ENCODE measurements at places on chromosomes 12 and 14.
A peak's percentile ranks its signal among the peaks of the same experiment; 100 is the strongest.

DNA sequence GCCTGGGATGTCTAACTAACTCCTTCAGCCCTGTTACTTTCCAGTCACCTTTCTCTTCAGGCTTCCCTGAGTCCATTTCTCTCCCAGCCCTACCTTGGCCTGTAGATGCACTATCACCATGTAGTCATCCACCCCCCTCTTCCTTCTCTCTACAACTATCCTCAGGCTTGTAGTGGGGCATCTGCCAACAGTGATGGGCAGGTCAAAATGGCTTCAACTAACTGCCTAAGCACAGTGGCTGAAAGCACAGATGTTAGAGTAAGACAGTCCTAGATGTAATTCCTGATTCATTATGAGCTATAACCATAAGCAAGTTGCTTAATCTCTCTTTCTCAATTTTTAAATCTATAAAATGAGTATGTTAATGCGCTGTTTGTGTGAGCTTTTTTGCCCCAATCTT lies 133.6 kb upstream of the NAV3 start:
- no peak for DNase-seq

DNA sequence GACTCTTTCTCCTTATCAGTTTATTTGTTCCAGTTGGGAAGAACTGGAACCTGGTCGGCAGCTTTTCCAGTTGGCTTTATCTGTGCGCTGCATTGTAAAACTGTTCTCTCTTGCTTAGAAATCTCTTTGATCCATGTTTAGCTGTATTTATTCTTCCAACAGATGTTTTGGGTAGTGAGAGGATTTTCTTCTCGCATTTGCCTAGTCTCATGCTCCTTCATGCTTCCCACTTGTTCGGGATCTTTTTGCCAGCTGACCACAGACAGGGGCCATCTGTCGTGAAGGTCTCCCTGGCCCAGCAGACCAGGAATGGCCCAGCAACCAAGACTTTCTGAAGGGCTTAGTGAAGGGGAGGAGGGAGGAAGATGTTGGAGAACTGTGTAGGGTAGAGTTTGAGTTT lies 21.6 kb downstream of the NTF3 start:
- no peak for DNase-seq

DNA sequence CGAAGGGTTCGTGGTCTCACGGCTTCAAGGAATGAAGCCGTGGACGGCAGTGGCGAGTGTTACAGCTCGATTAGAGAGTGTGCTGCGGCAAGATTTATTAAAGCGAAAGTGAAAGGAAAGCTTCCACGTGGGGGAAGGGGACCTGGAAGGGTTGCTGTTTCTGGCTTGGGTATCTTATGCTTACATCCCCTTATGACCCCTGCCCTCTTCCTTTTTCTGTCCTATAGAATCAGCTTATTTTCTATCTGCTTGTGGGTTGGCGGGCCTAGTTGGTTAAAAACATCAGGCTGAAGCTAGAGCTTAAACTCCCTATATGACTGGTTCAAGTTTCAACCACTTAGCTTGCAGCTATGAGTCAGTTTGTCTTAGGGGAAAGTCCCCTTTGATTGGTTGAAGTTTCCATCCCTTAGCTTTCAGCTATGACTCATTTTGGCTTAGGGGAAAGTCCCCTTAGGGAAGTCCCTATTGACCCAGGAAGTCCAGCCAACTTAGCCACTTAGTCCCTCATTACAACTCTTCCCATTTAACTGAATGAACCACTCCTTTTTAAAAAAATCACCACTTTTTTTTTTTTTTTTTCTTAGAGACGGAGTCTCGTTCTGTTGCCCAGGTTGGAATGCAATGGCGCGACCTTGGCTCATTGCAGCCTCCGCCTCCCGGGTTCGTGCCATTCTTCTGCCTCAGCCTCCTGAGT lies 1494.7 kb upstream of the TMEM132C start:
- DNase-seq = peak; percentile 69

- no peak for DNase-seq
Observed at GRCh38 chr14:54301359-54301758, 95.4 kb upstream of the CDKN3 start.

- DNase-seq = no peak
Observed at GRCh38 chr12:2857576-2857975, 737 bp upstream of the TEX52 start.

- no peak for DNase-seq
Observed at GRCh38 chr14:100607611-100607956, 20.4 kb upstream of the BEGAIN start.

DNA sequence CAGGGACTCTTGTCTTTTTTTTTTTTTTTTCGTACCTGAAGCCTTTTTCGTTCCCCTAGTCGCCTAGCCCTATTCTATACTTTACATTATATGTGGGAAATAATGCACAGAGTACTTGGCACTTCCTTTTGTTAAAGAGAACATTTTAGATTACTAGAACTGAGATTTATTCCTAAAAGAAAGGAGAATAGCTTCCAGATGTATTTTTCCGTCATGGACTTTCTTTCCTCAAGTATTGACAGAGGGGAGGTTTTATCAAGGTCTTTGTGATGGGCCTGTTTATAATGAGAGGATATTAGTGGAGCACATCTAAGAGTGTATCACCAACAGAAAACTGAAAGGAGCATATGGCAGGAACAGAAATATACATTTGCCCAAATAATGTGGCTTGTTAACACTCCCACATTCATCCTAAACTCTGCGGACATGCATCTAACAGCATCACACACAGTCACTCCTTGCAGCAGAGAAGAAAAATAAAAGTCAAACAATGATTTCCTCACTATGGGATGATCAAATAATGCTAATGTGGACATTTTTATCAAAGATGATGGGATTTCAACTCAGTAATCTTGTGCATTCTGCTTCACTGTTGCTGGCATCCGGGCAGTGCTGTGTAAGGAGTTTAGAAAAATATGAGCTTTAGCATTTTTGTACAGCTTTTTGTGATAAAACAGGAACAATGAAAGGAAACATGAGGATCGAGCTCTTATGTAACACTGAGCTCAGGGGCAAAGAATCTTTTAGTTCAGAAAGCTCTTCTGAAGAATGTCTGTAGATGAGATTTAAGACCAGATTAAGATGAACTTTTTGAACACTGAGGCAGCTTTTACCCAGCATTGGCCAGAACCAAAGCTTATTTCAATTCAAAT lies 183.1 kb downstream of the EGLN3 start:
- no peak for DNase-seq

GRCh38 chr12:12985817-12986408 lies 14.2 kb downstream of the HEBP1 start:
- peak; percentile 22 for DNase-seq

DNA sequence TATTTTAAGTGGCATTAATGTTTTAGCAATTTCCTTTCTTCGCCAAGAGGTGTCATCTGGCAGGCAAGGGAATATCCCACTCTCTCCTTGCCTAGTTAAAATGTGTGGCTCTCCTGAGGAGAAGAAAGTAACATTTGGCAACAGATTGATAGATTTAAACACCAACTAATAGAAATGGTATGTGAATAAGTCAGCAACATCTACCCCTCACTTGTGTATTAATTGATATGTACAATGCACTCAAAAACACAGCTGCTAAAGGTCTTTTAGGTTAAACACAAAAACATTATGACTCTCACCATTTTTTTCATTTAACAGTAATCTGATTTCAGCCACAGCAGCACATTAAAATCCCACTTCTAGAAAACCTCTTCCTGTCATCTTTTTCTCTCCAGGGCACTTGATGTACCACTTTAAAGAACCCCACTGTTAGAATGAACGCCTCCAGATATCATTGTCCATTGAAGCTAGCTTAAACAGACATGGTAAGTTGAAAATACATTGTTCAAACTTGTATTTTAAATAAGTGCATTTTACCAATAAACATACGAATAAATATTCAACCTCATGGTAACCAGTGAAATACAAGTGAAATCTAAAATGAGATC lies 151.7 kb downstream of the RPAP3 start:
- DNase-seq = no peak

GRCh38 chr14:22131749-22132476 lies 457.1 kb downstream of the DAD1 start:
- peak; percentile 30 for DNase-seq

- no peak for DNase-seq
Observed at GRCh38 chr14:21098892-21099595, 589 bp upstream of the ZNF219 start.

GRCh38 chr12:125222876-125223275 lies 157.6 kb downstream of the AACS start:
- no peak for DNase-seq

All from Calu3 (cell line).